Glomerular endothelial cell (primary cell): ENCODE measurements at places on chromosomes 4 and X.
A peak's percentile ranks its signal among the peaks of the same experiment; 100 is the strongest.

- DNase-seq, result no peak
Observed at GRCh38 chr4:5952975-5953951, 60.4 kb upstream of the CRMP1 start.

GRCh38 chrX:55220119-55220794, at the start of gene PAGE5:
Gene PAGE5, plus strand, starts transcription at chrX:55220346. Its CDS starts 1,037 bp downstream, at chrX:55221383.
- DNase-seq, result no peak

DNA sequence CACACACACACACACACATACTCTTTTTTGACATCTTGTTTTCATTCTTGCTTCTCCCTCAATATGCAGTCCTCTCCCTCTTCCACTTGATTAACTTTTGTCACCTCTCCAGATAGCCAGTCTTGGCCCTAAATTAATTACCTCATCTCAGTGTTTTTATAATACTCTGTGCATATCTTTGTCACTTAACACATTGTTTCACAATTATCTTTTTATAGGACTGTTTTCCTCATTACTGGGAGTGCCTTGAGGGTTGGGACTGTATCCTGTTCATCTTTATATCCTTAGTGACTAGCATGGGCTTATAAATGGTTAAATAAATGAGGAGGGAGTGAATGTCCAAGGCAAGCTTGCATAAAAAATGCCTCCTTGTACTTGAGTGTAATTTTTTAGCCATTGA, 33.1 kb downstream of the SYNPO2 start:
- DNase-seq, result no peak

DNA sequence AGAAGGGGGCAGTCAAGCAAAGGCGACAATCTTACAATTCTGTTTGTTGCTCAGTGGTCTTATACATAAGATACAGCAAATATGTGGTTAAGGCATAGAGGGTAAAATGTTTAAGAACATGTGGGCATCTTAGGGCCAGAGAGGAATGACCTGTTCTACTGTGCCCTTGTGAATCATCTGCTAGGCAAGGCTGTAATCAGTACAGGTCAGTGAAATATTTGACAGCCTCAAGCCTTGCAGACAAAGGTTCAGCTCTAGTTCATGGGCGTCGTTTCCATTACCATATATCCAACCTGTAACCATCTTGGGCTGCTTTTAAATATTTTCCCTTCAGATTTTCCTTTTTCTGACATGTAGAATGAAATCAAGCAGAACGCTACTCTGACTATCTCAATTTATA, 37.3 kb downstream of the AGA start:
- no peak for DNase-seq

DNA sequence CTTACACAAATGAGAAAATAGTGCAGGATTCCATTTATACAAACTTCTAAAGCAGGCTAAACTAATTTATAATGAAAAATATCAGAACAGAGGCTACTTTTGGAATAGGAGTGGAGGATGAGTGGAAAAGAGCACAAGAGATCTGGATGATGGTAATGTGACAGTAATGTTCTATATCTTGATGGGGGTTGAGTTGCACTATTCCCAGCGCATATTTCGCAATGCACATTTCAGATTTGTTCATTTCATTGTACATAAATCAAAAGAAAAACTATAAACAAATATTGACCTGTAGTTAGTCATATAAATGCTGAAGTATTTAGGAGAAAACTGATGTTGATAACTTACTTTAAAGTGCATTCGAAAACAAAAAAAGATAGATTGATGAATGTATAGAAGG, 177.0 kb upstream of the MAOA start:
- no peak for DNase-seq

DNA sequence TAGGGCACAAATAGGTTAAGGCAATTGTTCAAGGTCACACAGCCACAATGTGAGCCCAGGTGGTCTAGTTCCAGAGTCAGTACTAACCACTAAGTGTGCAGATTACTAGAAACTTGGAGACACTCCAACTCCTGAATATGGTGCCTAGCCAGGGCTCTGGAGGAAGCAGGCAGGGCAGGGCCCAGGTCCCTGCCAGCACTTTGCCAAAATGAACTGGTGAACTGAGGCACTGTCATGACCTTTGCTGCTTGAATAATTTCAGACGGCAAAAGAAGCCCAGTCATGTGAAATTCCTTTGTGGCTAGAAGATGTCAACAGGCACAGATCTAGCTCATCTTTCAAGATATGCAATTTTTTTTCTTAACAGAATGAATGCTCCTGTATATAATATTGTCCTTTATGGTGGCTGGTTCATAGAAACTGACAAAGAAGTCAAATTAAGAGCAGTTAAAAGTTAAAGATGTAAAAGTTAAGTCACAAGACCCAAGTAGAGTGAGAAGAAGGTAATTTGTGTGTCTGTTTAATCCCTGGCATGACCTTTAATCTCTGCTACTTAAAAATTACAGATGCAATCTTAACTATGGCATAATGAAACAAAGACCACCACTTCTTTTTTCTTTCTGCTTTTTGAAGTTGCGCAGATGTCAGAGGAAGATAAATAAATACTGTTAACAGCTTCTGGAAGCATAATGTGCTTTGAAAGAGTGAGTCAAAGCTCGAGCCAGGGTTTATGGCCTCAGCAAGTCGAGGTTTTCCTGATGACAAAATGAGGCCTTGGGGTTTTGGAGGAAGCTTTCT, 54.1 kb downstream of the SHROOM3 start:
- DNase-seq, result no peak

DNA sequence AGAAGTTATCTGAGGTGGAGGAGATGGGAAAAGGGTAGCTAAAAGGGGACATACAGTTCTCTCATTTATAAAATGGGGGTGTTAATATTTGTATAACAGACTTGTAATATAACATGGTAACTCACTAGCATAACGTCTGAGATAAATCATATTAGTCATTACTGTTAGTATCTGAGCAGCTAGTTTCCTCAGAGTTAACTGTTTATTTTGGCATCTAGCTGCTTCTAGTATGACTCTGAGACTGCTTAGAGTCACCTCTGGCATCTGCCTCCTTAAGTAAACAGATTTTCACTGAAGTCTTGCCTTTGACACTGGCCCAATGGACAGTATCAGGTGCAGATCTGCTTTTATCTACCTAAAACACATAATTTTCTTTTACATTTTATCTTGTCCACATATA, 58.1 kb downstream of the SLC30A9 start:
- DNase-seq, result peak; percentile 44

- no peak for DNase-seq
Observed at GRCh38 chr4:89434364-89434988, 126.9 kb upstream of the GPRIN3 start.

- no peak for DNase-seq
Observed at GRCh38 chr4:81648576-81649275, 177.0 kb upstream of the RASGEF1B start.

GRCh38 chrX:110407910-110408545, 49.4 kb downstream of the RTL9 start:
- DNase-seq, result peak; percentile 31

- no peak for DNase-seq
Observed at GRCh38 chr4:535181-535923, 36.3 kb downstream of the PIGG start.

GRCh38 chr4:127759893-127760292, 22.2 kb upstream of the HSPA4L start:
- DNase-seq, result no peak
